ENCODE measurements at places on chromosomes 13 and 19.

DNA sequence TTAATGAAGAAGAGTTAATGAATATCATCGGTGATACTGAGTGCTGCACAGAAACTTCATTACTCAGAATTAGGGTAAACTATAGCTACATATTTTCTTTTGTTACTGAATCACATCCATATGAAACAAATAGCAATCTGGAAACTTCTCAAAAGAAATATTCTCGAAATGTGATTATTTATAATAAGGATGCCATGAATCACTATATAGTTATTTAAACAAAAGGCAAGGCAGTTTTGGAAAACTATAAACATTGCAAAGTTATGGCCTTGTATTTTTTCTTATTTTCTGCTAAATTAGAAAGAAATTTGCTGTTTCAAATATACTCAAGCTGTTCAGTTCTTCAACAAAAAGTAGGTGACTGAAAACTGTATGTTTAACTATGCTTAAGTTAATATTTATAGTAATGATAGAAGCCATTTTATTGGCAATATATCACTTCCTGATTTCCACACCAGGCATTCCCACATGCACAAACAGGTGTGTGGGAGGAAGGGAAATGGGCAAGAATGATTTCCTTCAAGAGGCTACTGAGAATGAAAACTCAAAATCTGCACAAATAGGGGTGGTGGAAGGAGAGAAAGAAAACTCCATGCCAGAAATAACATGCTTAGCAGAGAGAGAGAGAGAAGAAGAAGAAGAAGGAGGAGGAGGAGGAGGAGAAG, 74.5 kb upstream of the FRY start:
- H3K27me3 ChIP-seq = no peaks in the 10 kb centered on the region
- DNase-seq = no peak
- H3K27ac ChIP-seq = no peak overlapping the region

- no peaks in the 10 kb centered on the region for H3K27me3 ChIP-seq
- DNase-seq = no peak
- H3K4me3 ChIP-seq = no peak overlapping the region
- peaks cover 39% of the 10 kb centered on the region for H3K36me3 ChIP-seq
- H3K4me1 ChIP-seq = peaks cover 51% of the 10 kb centered on the region
These were observed 4.8 kb upstream of the VSIG10L start for GRCh38 chr19:51346742-51347141.

- peaks cover 42% of the 10 kb centered on the region for H3K27me3 ChIP-seq
- peaks cover 4% of the 10 kb centered on the region for H3K36me3 ChIP-seq
- no peak overlapping the region for H3K27ac ChIP-seq
- no peak overlapping the region for H3K4me3 ChIP-seq
- peaks cover 18% of the 10 kb centered on the region for H3K4me1 ChIP-seq
- no peak for DNase-seq
These were observed 8.8 kb upstream of the CACNG6 start for GRCh38 chr19:53982611-53983010.

GRCh38 chr19:42254850-42255765, at the start of gene ERF:
Gene ERF (minus strand): TSS chr19:42255128. CDS start chr19:42254999, 129 bp downstream.
- H3K4me3 ChIP-seq = peak within 1 kb of the TSS; percentile 91
- peak within 1 kb of the TSS; percentile 89 for H3K27ac ChIP-seq
- H3K27me3 ChIP-seq = no peaks in the 10 kb centered on the region
- DNase-seq = peak; percentile 91
- peaks cover 7% of the 10 kb centered on the region for H3K36me3 ChIP-seq

DNA sequence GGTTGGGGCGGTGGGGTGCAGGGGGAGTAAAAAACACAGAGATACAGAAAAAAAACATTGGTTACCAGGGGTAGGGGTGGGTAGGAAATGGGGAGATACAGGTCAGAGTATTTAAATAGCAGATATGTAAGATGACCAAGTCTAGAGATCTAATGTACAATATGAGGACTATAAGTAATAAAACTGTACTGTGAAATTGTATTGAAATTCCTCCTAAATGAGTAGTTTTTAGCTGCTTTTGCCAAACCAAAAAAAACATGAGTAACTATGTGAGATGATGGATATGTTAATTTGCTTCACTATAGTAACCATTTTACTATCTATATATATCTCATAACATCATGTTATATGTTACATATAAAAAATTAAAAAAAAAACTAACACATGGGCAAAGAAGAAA, 29.6 kb downstream of the VWA8 start:
- peaks cover 50% of the 10 kb centered on the region for H3K36me3 ChIP-seq
- H3K4me1 ChIP-seq = peaks cover 19% of the 10 kb centered on the region
- H3K27me3 ChIP-seq = no peaks in the 10 kb centered on the region
- H3K4me3 ChIP-seq = no peak overlapping the region
- DNase-seq = no peak

Measured in stimulated activated naive B cell treated with anti-CD40 and anti-IgM and Interleukin-4, amounts not matched to agents 10 μg/mL and 1 μg/mL and 100 μg/mL, for 72 hours (primary cell).